ENCODE measurements at places on chromosomes 3 and 15.

- no peak for DNase-seq
Observed at GRCh38 chr3:72487946-72488737, 360.1 kb downstream of the SHQ1 start.

DNA sequence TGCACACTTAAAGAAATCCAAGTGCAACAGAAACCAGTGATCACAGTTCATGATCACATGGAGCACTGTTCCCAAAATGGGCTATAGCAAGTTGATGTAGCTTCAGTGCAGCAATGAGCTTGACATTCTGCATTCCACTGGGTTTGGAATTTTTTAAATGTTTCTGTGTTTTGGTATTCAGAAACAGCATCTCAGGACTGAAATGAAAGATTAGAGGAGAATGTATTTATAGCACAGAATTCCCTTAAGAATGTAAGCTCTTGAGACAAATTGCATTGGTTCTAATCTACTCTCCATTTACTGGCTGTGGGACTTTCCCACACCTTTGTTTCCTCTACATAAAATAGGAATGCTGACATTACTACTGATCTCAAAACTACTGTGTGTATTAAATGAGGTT is 162.7 kb downstream of the FGF12 start:
- no peak for DNase-seq

GRCh38 chr3:32973982-32974381 is 22.5 kb downstream of the CCR4 start:
- no peak for DNase-seq

- no peak for DNase-seq
Observed at GRCh38 chr15:83435202-83435601, 11.9 kb upstream of the SH3GL3 start.

- no peak for DNase-seq
Observed at GRCh38 chr15:77702211-77702957, 69.7 kb upstream of the LINGO1 start.

GRCh38 chr3:6860149-6860953 is 564 bp upstream of the GRM7 start:
- DNase-seq, result no peak

DNA sequence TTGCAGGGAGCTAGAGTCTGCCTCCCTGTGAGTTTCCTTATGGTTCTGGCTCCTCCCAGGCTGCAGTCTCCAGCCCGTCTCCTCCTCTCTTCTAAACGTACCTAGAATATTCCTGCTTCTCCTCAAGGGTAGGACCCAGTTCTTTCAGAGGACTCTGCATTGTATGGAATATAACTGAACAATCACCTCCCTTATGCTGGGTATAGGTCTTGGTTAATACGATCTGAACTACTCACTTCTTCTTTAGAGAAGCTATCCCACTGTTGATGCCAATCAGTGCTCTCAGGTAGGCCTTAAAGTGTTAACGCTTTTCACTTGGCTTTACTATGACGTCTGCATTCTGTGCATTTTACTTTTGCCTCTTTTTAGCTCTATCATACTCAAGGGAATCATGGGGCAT is 98.5 kb downstream of the WNT7A start:
- DNase-seq, result no peak

Data from caudate nucleus (tissue), 63 donors.